DMS 273 treated with DMSO at 0.1 percent for 48 hours (cell line): ENCODE measurements at places on chromosomes 6 and 20.

- no peak for DNase-seq
Measured at GRCh38 chr6:82651845-82652335, 288.3 kb downstream of the TPBG start.

DNA sequence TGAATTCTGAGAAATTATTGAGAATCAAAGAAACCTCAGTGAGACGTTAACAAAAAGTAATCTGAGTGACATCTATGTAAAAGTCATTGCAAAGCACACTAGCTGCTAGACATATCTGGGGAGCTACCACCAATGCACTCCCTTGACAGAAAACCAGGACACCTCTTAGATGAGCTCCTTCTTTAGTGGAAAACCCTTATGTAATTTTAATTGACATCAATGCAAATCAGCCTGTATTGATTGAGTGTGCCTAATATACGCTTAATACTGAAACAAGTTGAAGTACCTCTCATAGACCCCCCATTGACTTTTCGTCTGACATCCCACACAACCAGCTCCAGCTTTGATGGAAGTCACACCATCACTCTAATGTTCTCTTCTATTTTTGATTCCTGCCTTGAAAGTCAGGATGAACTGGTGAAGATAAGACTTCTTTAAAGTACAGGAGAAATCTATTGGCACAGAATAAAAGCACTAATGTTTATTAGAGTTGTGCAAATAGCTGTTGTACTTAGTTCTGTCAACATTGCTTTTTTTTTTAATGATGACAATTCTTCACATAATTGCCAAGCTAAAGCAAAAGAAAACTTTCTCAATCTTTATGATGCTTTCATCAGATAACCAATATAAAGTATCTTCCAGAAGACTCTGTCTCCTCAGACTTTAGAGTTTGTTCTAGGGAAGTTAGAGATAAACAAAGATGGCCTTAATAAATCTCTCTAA lies 98.0 kb upstream of the FAM8A1 start:
- DNase-seq, result no peak

DNA sequence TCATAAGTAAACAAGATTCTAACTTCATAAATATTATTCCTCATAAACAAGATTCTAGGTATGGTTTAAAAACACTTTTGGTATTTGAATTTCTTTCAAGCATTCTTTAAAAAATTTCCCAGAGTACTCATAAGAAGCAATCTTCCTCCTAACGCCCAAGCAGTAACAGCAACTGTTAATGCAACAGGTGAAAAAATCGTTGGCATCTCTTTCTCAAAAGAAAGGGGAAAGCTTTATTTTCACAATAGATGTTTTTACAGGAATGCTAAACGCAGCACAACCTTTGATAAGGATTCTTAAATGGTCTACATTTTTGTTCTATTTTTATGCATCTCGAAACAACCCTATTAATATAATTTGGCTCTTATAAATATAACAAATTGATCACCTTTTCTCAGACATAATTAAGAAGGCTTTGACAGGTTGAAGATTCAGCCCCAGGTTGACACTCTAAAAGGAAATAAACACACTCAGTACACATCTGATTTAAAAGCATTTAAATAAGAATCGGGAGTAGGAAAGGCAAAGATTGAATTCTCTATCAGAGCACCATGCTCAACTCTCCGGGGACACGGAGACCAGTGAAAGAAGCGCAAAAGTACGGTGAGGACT lies 634 bp downstream of the AHI1 start:
- peak; percentile 26 for DNase-seq

DNA sequence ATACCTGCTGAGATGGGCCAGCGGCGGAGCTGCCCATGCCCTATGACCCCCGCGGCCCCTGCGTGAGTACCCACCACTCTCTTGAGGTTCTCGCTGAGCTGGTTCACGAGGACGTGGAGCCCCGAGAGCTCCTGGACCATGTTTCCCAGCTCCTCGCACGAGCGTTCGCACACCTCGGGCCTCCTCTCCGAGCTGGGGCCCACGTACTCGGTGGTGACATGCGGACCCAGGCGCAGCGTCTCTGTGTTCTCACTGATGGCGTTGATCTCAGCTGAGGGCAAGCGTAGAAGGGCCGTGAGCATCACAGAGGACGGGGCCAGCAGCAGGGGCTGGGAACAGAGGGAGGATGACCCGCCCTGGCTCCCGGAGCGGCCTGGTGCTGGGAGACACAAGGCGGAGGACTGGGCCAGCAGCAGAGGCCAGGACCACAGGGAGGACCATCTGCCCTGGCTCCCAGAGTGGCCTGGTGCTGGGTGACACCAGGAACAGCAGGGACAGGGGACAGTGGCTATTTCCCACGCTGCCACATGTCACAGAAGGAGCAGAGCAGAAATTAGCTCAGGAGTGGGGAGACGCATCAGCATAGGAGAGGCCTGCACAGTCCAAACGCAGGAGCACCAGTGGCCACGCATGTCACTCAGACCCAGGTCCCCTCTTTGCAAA lies 11.8 kb downstream of the THBS2 start:
- no peak for DNase-seq

DNA sequence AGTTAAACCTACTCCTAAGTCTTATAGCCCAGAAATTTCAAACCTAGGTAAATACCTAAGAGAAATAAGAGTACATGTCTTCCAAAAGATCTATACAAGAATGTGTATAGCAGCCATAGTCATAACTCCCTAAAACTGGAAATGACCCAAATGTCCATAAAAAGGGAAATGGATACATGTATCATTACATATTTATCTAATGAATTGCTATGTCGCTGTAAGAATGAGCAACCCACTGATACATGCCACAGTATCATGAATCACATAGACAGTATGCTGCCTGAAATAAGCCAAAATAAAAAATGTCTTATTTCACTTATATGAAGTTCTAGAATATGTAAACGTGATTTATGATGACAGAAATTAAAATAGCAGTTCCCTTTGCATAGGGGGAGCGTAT lies 679.5 kb downstream of the MAFB start:
- no peak for DNase-seq
